Aortic smooth muscle cell (primary cell): ENCODE measurements at places on chromosomes 13 and 19. TPM values are rescaled to one million over a fixed set of nuclear protein-coding genes. Genes with fewer than 3 reads are reported as not detected.

The ZNF91 gene
- 10.0 and 11.9 TPM in 2 replicates for total RNA-seq

The TEX26 gene
- 0.25 TPM in 1 of 2 replicates, not detected in the other for total RNA-seq

The TLE6 gene
- total RNA-seq, result 1.7 and 2.0 TPM in 2 replicates

The ARHGAP45 gene
- 1.5 TPM in 2 replicates for total RNA-seq

The SHANK1 gene
- total RNA-seq, result 2.1 and 5.7 TPM in 2 replicates

The UNC13A gene
- 10.2 and 11.1 TPM in 2 replicates for total RNA-seq

The HOMER3 gene
- total RNA-seq, result 105 and 114 TPM in 2 replicates

The ZNF763 gene
- 2.4 TPM in 2 replicates for total RNA-seq

The ZNF177 gene
- total RNA-seq, result 1.5 and 1.9 TPM in 2 replicates

The MBOAT7 gene
- total RNA-seq, result 22.6 and 24.0 TPM in 2 replicates

The ZNF534 gene
- total RNA-seq, result 0.25 TPM in 1 of 2 replicates, not detected in the other

The ZNF491 gene
- 3.0 and 5.0 TPM in 2 replicates for total RNA-seq

The SIGLEC11 gene
- total RNA-seq, result not detected in 2 replicates
